NCI-H1417 treated with DMSO at 0.1 percent for 48 hours (cell line): ENCODE measurements at places on chromosomes 1 and 21.

DNA sequence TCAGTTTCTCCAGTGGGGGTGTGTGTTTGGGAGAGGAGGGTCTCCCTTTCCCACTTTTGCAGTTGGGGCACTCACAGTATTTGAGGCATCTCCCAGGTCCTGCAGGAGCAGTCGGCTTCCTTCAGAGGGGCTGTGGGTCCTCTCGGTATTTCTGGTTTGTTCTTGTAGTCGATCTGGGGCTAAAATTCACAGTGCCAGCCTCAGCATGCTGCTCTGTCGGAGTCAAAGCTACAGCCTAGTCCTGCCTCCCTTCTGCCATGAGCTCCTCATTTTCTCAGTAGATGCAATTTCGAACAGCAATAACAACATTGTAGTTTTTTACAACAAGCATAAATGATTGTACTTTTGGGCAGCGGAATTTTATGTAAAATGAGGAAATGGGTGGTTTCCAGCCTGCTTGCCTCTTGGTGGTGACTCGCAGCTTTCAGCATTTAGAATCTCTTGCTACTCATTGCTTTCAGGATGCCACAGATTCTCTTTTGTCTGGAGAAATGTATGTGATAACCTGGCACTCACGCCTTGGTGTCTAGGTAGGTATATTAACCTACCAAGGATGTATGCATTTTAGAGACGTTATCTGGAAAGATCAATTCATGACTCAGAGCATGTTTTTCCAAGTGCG, 82.4 kb upstream of the C21orf91 start:
- no peak for DNase-seq

- no peak for DNase-seq
Observed at GRCh38 chr1:148373192-148373925, 109.7 kb downstream of the PPIAL4G start.

DNA sequence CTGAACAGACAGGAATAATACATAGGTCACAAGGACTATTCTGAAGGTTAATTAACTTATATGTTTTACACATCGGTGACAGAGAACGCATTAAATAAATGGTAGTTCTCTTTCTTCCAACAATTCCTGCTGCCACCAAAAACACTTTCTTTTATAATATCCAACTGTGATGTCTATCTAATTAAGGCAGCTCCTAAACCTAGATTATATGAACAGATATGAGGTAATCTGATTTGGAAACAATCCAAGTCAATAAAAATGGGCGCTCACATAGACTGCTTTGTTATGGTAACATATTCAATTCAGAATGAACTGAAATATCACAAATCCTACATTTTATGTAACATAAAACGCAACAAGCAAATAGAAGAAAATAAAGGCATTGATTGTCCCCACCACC, 16.0 kb downstream of the CYYR1 start:
- no peak for DNase-seq

GRCh38 chr1:42922687-42923366, 35.8 kb downstream of the SLC2A1 start:
- DNase-seq = no peak

DNA sequence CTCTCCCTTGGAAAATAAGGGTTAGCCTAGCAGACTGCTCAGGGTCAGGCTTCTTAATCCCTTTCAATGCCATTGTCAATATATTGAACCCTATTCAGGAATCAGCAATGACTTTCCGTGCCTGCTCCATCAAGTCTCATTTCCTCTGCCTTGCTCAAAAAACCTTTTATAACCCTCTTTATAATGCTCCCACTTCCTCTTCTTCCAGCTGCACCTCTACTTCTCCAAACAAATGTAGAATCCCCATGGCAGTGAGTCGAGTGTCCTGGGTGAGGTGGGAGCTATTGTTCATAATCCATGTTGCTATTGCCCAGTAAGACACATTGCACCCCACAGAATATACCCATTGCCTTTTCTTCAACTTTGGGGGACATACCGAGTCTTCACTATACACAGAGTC, 58.6 kb downstream of the OLIG1 start:
- DNase-seq = no peak
